ENCODE measurements at places on chromosomes 16 and 17.
A peak's percentile ranks its signal among the peaks of the same experiment; 100 is the strongest.

GRCh38 chr16:23635958-23636357 lies 5.2 kb downstream of the PALB2 start:
- DNase-seq, result no peak

DNA sequence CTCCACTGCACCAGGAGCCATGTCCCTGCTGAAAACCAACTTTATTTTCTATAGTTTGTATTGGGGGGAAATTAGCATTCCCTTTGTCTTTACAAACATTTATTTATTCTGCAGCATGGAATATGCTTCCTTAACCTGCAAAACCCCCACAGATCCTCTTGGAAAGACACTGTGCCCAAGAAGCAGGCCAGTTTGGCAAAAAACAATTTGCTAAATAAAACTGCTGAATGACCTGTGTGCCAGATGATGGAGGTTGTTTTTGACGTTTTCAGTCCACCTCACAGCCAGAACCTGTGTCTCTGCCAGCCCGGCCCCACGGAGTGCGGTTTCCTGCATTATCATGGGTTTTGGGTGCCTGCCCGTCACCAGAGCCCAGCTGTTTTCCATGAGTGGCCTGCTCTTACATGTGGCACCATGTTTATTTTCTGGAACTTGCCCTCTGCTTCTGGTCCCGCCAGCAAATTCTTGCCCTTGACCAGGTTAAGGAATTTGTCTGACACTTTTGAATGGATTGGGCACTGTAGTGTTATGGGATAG lies 26.4 kb downstream of the ORC6 start:
- no peak for DNase-seq

DNA sequence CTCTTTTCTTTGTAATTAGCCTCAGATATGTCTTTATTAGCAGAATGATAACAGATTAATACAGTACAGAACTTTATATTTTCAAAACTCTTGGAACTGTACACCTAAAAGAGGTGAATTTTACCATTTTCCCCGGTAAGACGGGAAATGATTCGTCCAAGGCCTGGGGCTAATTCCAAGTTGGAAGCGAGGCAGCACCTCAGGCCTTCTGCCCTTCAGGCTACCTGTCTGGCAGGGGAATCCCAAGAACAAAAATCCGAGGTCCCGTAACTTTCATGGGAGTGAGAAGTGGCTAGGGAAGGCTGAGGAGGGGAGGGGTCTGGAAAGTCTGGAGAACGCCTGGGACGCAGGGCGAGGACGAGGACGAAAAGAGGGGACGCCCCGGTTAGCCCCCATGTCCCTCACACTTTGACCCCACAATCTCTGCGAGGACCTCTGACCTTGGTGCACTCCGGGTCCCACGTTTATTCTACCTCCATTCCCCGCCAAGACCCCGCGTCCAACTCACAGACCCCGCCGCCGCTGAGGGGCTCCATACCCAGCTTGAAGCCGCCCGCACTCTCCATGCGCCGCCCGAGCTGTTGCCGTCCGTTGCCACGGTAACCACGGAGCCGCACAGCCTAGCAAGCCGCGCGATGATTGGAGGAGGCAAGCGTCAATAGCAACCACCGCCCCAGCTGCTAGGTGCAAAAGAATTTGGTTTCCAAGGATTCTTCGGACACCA lies at the start of gene HYDIN:
TSS of gene HYDIN (minus strand) at position 601 of the 724 bp plus-strand sequence. CDS start 43,827 bp downstream, outside the sequence.
- DNase-seq, result peak; percentile 26

GRCh38 chr17:74591503-74591902 lies 580 bp downstream of the CD300LD start:
- DNase-seq, result no peak

GRCh38 chr16:11667221-11667823 lies 933 bp upstream of the SNN start:
- DNase-seq, result no peak

DNA sequence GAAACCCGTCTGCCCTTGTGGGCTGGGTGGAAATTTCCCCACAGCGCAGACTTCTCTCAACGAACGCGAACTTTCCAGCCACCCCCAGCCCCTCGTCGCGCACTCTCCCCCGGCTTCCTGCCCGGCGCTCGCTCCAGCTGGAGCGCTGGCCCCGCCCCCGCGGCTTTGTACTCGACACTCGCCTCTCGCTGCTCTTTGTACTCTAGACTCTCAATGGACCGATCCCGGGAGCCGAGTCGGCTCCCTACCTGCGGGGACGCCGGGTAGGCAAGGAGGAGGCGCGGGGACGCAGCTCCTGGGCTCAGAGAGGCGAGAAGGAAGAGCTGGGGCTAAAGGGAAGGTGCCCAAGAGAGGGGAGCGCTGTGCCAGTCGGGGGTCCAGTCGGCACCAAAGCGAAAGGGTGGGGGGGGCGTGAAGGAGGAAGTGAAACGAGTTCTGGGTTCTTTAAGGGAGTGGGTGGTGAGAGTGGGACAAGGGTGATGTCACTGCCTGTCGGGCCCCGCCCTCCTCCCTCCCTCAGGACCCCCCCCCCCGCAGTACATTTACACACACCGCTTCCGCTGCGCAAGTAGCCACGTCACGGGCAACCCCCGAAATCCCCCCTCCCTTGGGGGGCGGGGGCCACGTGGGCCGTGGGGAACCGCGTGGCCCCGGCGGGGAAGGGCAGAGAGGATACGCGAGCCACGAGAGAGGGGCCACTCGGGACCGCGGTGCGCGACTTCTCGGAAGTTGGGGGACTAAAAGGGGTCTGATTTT lies 9.7 kb downstream of the KDM6B start:
- peak; percentile 87 for DNase-seq

DNA sequence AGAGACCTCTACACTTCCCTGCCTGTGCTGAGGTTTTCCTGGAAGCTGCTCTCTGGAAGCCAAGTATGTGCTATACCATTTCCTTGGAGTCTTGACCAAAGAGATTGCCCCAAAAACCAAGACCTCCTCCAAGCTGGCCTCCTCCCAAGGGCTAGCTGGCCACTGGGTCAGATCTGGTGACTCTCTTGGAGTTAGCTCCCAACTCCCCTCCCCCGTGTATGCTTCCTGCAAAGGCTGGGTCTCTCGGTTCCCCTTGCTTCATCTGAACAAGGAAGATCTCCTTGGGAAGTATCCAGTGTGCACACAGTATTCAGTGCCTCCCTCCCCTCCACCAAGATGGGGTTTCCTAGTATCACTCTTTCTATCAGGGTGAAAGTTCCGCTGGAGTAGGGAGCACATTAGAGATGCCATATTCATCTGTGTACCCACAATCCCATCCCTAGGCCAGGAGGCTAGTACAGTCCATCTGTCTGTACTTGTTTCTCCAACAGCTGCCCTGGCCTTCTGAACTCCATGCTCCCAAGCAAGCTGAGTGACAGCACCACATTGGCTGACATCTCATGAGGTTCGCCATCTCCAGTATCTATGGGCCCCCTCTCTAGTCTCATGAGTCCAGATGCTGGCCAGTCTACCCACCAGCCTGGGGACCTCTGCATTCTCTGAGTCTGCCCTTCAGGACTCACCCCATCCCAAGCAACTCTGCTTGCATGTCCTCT lies 3.2 kb downstream of the GAS7 start:
- DNase-seq, result no peak

DNA sequence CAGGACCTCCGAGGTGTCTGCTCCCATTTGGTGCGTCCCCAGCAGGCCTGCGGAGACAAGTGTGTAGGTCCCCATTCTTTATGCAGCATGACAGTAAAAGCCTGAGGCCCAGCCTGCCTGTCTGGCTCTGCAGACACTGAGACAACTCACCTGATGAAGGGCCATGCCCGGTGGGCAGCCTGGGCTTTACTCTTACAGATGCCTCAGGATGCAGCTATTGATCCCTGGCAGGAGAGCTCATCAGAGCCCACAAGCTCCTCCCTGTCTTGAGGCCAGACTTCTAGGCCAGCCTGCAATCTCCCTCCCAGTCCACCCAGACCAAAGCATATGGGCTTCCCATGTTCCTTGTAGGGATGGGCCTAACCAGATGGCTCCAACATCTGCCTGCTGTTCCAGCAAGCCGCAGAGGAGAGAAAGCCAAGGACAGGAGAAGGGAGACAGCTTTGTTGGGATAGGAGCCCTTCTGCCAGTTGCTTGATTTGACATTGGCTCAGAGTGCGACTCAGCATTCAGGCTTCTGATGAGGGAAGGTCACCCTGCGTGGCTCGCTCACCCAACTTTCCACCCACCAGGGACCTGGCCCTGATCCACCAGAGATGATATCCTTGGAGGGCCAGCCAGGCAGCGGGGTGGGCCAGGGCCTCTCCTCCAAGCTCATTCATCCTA lies 87.5 kb downstream of the SOCS1 start:
- DNase-seq, result no peak

DNA sequence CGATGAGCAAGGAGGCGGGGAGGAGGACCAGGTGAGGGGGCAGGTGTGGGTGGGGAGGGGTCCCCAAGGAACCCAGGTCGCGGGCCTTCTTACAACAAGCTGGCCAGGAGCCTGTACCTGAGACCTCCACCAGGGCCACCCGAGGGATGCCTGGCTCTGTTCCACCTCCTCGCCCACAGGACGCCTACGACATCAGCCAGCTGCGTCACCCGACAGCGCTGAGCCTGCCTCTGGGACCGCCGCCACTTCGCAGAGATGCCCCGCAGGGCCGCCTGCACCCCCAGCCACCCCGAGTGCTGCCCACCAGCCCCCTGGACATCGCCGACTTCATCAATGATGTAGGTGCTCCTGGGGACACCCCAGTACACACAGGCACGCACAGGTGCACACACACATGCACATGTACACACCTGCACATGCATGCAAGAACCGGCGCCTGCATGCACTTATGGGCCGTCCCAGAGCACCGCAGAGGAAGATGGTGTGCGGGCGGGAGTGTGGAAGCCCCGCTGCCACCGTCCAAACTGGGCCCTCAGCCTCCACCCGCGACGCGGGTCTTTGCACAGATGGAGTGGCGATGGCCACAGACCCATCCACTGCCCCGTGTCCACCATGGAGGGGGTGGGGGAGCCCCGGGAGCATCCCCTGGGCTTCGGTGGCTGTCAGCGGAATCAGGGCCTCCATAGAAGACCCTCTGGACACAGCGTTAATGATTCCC lies 6.6 kb downstream of the SLC22A31 start:
- no peak for DNase-seq

GRCh38 chr16:48542020-48542473 lies 67.9 kb downstream of the N4BP1 start:
- DNase-seq, result no peak

- peak; percentile 73 for DNase-seq
These were observed 36.6 kb upstream of the MED9 start for GRCh38 chr17:17440010-17440843.

DNA sequence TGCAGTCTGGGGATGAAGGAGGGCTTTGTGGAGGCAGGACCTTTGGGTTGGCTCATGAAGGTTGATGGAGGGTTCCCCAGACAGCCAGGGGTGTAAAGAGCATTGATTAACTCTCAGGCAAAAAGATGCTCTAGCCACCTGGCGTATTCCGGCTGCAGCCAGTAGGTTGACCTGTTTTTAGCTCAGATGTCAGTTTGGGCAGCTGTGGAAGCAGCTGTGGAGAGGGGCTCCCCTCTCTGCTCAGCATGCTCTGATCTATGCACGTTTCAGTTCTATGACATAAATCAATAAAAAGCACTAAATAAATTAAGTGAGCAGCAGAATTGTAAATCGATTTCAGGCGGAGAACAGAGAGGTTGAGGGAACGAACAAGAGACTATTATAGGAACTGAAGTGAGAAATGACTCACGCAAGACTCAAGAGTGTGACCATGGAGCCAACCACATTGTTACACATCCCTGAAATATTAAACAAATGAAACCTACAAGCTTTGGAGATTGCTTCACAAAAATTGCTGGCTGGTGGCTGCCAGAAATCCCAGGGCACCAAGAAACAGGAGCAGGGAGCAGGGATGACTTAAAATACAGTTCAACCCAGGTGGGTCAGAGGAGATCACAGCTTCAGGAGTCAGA lies 111.9 kb downstream of the GSG1L start:
- no peak for DNase-seq

DNA sequence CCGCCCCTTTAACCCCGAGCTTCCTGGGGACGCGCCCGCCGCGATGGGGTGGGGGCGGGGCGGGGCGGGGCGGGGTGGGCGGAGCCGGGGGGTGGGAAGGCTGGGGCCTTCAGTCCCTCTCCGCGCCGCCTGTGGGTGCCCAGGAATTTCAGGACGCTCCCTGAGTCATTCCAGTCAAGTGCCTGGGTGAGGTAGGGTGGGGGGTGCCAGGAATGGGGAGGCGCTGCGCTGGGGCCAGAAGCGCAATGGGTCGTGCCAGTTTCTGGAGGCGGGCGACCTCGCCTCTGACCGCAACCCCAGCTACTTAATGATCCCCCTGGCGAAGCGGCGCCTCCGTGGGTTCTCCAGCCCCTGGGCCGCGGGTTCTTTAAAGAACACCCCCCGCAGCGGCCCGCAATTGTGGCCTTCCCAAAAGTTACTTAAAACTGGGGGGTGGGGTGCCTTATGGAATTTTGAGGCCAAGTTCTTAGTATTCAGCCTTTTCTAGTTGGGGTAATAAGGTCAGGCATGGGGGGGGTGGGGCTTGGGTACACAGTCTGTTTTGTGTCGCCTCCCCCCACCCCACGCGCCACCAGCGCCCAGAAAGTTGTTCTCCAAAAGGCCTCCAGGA lies 826 bp upstream of the GSE1 start:
- peak; percentile 18 for DNase-seq

- DNase-seq, result no peak
These were observed 62.2 kb downstream of the UTP18 start for GRCh38 chr17:51322390-51323029.

- no peak for DNase-seq
These were observed 40.1 kb downstream of the NDEL1 start for GRCh38 chr17:8475781-8476180.

- no peak for DNase-seq
These were observed 59.0 kb upstream of the ATP2A3 start for GRCh38 chr17:4023220-4023619.

GRCh38 chr16:25523183-25523582 lies 168.6 kb upstream of the HS3ST4 start:
- no peak for DNase-seq

DNA sequence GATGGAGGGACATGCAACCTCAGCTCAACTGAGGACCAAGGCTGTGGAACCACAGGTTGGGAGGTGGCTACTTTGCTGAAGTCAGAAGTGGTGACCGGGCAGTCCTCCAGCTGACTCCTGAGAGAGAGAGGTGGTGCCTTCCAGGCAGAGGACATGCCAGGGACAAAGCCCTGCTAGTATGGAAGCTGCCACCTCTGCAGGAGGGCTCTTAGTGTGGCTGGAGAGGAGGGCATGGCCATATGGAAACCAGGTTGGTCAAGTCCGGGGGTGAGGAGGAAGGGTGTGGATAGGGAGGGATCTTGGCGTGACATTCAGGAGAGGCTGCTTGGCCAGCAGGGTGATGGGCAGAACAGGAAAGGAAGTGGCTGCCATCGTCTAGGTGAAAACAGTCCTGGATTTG lies 5.7 kb downstream of the C16orf86 start:
- no peak for DNase-seq

GRCh38 chr16:67164599-67165061 lies at the start of gene HSF4:
Gene HSF4 (plus strand): TSS chr16:67164745. CDS start chr16:67164812, 67 bp downstream.
- no peak for DNase-seq

DNA sequence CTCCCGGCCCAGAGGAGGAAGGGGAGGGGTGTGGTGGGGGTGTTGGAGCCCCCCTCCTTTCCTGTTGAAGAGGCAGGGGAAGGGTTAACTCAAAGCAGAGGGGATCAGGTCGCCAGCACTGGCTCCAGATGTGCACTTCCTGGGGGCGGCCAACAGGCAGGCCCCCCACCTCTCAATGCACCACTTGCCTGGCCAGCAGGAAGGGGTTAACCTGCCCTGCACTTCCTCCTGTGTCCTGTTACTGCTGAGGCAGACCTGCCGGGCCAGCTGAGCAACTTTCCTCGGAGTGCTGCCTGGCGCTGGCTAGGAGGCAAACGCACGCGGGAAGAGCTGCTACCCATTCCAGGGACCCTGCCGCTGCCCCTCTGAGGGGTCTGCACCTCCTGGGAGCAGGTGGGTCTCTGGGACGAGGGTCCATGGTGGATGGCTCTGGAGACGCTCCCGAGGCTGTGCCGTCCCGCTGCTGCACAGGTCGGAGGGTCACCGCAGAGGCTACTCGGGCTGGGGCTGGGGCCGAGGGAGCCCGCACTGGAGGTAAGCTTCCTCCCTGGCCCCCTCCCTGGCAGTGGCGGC lies at the start of gene EPN3:
TSS of gene EPN3 (plus strand) at position 284 of the 573 bp plus-strand sequence. CDS start 3,822 bp downstream, outside the sequence.
- DNase-seq, result no peak

Data from stimulated activated CD4-positive, alpha-beta T cell treated with anti-CD3 and anti-CD28 coated beads, Interleukin-1b, Interleukin-23, amount 100 ng/mL, for 48 hours (primary cell).